ENCODE measurements at places on chromosomes 16 and 17.

DNA sequence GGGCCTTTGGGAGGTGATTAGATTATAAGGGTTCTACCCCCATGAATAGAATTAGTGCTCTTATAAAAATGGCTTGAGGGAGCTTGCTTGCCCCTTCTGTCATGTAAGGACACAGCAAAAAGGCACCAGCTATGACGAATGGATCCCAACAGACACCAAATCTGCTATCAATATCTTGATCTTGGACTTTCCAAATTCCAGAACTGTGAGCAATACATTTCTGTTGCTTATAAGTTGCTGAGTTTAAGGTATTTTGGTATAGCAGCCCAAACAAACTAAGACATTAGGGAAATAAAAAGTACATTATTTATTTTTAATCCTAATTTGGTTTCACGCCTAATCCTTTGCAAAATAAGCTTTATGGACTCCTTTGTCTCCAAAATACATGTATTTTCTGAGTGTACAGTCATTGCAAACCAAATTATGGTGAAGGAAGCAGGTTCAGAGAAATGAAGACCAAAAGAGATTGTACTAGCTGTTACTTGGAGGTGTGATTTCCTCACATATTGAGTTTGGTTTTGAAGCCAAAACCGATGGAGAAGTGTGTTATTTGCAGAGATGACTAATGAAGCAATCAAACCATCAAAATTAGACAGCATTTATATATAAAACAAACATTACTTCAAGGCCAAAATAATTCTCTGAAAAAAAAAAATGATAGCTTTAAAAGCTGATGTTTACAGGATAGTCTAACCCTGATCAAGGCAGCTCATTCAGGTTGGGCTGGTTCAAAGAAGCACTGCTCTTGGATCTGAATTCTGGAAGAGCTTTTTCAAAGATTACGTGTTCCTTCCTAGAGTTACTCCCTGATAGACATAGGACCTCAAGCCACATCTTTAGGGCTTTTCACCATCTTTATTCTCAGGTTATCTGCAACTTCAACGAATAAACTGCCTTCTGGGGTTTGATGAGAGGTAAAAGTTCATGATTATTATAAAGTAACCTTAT is 71.6 kb downstream of the MYO1D start:
- no peak for DNase-seq

DNA sequence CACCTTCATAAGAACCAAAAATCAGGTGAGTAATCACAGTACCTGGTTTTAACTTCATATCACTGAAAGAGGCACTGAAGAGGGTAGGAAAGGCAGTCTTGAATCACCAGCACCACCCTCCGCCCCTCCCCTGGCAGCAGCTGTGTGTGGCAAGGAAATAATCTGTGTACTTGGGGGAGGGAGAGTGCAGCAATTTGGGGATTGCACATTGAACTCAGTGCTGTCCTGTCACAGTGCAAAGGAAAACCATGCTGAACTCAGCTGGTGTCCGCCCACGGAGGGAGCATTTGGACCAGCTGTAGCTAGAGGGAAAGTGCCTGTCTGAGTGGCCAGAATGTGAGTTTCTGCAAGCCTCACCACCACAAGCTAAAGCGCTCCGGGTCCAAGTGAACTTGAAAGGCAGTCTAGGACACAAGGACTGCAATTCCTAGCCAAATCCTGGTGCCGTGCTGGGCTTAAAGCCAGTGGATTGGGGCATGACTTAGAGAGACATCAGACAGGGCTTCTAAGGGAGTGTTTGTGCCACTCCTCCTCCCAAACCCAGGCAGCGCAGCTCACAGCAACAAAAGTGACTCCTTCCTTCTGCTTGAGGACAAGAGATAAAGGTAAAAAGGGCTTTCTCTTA is 39.7 kb upstream of the ALDH3A1 start:
- peak; percentile 55 for DNase-seq

DNA sequence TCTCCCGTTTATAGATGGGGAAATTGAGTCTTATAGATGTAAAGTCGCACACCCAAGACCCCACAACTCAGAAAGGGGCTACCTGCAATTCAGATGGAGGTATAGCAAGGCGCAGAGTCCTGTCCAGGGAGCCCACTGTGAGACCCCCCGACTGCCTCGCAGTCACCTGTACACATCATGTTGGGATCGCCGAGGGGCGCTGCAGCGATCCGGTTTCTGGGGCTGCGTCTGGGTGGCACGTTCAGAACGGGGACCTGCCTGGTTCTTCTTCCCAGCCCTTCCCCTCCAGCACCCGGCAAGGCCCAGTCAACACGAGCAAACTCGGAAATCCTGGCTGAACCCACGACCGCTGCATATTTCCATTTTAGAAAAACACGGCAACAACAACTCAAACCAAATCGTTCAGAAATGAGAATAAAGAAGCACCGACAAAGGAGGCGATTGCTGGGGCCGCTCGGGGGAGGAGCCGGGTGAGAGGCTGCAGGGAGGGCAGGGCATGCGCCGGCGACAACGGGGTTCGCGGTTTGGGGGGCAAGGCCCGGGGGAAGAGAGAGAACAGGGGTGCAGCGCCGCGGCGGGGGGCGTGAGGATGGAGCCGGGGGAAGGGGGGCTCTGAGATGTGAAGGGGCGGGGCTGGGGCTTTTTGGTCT is 643 bp downstream of the HSDL1 start:
- no peak for DNase-seq

GRCh38 chr16:53745086-53745485 is 41.1 kb downstream of the FTO start:
- no peak for DNase-seq

DNA sequence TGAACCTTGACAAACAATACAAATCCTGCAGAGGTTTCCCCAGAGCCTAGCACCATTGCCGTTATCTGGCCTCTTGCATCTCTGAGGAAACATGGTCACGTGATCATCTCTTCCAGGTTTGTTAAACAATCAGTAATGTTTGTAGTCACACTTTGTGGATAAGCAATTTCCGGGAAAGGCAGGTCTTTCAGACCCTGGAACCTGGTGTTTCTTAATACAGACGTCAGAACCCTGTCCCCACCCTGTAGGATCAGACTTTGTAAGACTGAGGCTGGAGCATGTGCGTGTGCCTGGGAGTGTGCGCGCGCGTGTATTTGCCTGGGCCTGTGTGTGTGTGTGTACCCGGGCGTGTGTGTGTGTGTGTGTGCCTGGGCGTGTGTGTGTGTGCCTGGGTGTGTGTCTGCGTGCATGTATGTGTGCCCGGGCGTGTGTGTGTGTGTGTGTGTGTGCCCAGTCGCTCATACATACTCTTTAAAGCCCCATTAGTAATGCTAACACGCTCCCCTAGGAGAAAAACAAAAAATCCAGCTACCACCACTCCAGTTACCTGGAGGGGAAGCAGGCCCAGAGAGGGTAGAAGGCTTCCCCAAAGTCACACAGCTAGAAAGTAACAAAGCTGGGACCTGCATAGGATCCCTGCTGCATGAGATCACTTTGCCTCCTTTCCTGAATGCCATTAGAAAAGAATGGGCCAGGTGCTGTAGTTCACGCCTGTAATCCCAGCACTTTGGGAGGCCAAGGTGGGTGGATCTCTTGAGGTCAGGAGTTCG is 5.3 kb downstream of the CTNS start:
- no peak for DNase-seq

- peak; percentile 61 for DNase-seq
These were observed at the start of gene KCNJ12 for GRCh38 chr17:21376081-21376758. Gene KCNJ12, plus strand, starts transcription at chr17:21376357. Its CDS starts 38,986 bp downstream, at chr17:21415343.

DNA sequence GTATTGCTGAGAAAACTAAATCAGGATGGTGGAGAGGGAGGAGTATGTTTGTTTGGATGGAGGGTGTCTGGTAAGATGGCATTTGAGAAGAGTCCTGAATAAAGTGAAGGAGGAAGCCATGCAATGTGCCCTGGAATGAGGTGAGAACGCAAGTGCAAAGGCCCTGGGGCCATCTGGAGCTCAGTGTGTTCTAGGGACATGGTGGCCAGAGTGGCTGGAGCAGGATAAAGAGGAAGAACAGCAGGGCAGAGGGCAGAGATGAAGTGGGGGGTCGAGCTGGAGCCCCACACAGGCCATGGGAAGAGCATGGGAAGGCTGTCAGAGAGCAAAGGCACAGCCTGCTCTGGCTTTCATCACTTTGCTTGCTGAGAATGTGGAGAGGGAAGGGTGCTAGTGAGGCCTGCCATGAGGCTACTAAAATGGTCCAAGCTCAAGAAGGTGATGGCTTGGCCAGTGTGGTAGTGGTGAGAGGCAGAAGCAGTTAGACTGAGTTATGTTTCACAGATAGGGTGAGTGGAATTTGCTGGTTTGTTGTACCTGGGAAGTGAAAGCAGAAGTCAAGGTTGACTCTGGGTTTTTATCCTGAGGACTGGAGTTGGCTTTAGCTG is 234.1 kb downstream of the FOXL1 start:
- no peak for DNase-seq

- DNase-seq: no peak
These were observed 3.9 kb downstream of the HOXB1 start for GRCh38 chr17:48526608-48527546.

- DNase-seq: no peak
These were observed 90.7 kb upstream of the SMIM36 start for GRCh38 chr17:55601874-55602364.

DNA sequence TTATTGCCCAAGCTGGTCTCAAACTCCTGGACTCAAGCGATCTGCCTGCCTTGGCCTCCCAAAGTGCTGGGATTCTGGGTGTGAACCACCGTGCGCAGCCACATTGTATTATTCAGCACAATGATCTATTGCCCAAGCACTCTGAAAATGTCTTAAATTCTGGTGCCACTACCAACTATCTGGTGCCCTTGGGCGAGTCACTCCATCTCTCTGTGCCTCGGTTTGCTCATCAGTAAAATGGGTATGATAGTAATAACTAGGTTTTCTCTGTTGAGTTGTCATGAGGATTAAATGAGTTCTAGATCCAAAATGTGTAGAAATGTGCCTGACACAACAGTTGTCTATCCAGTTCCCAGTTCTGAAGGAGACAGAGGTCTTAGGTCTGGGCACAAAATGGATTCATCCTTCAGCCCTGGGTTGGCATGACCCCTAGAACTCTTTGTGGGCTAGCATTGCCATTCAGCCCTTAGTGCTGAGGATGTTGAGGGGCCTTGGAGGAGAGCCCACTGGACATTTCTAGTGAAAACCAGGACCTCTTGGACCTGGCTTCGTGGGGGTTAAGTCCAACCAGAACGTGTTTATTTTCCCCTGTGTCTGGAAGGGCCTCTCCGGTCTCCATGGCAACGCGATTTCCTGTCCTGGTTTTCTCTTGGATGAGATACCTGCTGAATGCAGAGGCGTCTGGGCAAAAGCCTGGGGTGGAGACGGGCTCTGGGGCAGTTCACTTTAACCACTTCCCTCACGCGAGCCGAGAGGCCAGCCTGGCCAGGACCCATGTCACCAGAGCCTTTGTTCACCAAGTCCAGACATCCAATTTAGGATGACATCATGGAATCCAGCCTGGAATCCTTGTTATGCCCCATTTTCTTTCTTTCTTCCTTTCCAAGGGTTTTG is 43.7 kb upstream of the TNRC6A start:
- DNase-seq: peak; percentile 73

DNA sequence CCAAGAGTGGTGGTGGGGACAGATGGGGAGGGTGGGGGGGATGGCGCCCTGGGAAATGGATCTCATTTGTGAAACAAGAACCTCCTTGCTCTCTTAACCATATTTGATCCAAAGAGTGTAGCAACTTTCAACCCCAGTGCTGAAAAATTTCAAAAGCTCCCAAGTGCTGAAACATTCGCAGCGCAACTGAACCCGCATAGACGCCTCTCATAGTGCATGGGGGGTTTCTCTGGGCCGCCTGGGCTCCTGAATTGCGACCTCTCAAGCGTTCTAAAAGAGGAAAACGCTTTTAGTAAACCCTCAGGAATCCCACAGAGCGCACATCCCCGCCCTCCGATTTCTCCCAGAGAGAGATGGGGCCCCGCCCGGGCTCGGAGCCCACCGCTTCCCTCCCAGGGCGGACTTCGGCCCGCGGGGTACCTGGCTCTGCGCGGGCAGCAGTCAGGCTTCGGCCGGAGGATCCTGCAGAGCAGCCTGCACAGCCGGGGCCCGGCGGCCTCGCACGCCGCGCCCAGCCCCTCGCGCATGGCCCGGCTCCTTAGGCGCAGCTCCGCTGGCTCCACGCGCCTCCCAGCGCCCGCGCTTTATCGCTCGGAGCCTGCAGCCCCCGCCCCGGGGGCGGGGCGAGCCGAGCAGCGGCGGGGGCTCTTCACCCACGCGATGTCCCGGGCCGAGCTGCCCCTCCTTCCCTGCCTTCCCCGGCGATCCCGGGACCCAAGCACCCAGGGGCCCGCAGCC is 7.0 kb downstream of the NOS2 start:
- no peak for DNase-seq

- no peak for DNase-seq
These were observed 325.4 kb downstream of the SEC14L1 start for GRCh38 chr17:77466140-77466539.

GRCh38 chr16:48161906-48162305 is 6.1 kb upstream of the ABCC12 start:
- no peak for DNase-seq

DNA sequence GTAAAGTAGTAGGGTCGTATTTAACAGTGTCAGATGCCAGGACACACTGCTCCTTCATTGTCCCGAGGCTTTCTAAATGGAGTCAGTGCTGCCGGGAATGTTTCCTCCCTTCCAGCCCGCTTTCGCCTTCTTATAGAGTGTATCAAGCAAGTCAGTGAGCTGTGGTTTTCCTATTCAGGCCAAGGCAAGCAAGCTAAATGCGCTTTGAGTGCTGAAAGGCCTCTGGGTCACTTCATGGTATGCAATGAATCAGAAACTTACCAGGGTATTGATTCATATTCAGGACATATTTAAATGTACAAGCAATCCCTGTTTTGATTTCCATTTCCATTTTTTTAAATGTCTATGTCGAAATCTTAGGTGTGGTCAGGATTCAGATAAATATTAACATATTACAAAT is 327.9 kb upstream of the SOX9 start:
- no peak for DNase-seq

GRCh38 chr17:6526362-6527152 is 29.8 kb downstream of the PITPNM3 start:
- no peak for DNase-seq

DNA sequence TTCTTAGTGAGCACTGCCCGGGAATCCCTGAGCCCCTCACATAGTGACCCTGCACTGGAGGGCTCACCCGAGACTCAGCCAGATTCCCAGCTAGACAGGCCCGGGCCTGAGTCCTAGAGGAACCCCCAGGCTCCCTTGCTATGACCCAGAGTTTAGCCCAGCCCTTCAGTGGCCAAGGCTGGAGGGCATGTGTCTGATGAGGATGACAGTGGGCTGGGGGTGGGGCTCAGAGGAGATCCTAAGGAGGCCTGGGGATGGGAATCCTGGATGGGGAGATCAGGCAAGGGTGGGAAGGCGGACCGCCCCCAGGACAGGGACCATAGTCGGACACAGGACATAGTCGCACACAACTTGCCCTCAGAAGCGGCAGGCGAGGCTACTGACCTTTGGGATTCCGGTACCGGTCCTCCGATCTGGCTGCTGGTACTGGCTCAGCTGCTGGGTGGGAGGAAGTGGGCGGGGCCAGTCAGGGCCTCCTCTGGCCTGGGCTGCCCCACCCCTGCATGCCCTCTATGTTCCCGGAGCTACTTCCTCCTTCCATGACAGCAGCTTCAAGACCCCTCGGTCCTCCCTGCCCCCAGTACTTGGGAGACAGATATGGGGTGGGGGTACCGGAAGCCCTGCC is 1.1 kb downstream of the CD79B start:
- no peak for DNase-seq

GRCh38 chr17:39635614-39636176 is 1.2 kb upstream of the STARD3 start:
- no peak for DNase-seq

GRCh38 chr17:79305376-79305767 is 230.7 kb downstream of the ENGASE start:
- no peak for DNase-seq

- peak; percentile 68 for DNase-seq
These were observed 7.2 kb downstream of the PDK2 start for GRCh38 chr17:50102164-50102991.

GRCh38 chr16:47978491-47979163 is 177.2 kb downstream of the ABCC12 start:
- DNase-seq: no peak

Data from dorsolateral prefrontal cortex (tissue), 122 donors.